CD4-positive, alpha-beta T cell treated with Interleukin-15 for 4 hours (primary cell): ENCODE measurements at places on chromosomes 1 and 21.

DNA sequence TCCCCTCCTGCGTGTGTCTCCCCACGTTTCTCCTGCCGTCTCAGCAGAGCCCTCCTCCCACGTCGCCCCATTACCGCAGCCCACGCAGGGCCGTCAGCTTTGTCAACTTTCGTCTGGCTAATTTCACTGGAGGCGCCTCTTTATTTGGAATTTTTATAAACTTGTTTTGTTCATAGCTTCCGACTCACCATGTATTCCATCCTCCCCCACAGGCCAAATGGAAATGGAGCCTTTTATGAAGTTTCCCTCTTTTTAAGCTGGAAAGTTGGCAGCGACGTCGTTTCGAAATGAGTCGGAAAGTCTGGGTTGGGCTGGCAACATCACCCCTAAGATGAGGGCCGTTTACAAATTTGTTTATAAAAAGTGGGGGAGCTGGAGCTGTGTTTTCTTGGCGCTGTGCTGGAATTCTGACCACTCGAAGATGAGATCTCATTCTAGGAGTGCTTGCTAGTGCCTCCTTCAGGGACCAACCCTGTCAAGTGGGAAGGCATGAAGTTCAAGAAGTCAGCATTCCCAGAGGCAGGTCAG is 23.7 kb upstream of the SLC45A1 start:
- no peak for DNase-seq

DNA sequence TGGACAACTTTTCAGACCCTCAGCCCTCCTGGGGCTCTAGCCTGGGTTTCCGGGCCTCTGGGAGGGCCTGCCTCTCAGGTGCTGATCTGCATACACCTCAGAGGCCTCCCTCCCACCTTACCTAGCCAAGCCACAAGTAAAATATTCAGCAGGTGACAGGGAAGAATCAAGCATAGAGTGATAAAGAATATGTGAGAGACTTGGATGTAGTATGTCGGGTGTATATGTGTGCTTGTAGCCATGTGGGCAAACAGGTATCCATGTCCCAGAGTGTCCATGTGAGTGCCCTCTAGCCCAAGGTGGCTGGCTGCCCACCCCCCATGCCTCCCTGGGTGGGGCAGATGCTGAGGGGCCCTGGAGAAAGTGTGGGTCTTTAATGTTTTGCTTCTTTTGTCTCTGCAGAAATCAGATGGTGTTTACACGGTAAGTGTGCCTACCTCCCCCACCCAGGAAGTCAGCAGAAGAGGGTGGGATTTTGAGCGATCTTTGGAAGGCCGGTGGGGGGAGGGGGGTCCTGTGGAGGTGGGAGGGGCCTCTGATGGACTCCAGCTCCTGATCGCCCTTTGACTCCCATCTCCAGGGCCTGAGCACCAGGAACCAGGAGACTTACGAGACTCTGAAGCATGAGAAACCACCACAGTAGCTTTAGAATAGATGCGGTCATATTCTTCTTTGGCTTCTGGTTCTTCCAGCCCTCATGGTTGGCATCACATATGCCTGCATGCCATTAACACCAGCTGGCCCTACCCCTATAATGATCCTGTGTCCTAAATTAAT is 3.4 kb downstream of the FCER1G start:
- no peak for DNase-seq

DNA sequence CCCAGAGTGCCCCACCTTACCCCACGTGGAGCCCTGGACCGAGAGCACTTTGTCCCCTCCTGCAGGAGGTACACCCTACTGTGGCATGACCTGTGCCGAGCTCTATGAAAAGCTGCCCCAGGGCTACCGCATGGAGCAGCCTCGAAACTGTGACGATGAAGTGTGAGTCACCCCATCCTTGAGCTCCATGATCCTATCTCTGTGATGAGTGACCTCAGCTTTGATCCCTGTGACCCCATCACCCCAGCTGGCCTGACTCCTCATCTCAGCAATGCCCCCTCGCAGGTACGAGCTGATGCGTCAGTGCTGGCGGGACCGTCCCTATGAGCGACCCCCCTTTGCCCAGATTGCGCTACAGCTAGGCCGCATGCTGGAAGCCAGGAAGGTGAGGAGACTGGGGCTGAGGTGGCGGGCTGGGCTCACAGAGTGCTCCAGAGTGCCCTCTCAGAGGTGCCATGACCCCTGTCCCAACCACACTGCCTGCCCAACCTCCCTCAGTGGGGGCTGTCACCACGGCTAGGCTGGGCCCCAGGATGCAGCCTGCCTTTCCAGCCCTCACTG is 16.2 kb upstream of the MPL start:
- DNase-seq = no peak

GRCh38 chr1:4762146-4762545 is 107.7 kb downstream of the AJAP1 start:
- no peak for DNase-seq

GRCh38 chr21:43993420-43993934 is 18.6 kb upstream of the TRAPPC10 start:
- DNase-seq = no peak

DNA sequence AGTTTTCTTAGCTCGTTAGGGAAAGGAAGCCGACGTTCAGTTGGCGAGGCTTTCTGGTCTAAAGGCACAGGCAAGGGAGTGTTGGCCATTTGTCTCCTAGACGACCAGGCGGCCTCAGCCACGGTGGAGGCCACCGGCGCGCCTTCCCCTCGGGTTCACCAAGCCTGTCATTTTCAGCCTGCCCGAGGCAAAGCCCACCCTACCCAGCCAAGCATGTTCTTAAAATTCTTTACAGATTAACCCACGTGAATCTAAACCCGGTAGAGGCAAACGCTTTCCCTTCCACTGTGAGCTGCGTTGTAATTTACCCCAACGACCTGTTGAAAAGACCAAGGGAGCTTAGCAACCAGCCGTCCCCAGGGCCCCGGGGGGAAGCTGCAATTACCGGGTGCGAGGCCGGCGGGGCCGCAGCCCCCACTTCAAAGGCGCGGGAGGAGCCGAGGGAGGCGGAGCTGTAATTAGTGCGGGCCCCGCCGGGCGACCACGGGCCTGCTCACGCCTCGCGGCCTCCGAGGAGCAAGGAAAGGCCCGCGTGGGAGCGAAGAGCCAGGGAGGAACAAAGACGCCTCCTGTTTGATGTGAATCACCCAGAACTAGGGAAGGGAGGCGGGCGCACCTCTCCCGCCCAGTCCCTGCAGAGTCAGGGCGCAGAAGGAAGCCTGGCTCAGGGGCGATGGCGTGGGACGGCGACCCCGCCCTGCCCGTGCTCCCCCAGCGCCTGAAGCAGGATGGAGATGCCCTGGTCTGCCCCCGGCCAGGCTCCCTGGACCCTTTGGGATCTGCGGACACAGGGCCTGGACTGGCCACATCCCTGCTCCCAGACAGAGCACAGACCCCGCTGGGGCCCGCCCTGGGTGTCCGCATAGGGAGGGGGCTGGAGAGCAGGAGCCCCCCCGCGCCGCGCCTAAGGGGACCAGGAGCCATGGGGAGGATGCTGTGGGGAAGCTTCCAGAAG is 12.1 kb upstream of the TSPEAR start:
- DNase-seq = no peak

DNA sequence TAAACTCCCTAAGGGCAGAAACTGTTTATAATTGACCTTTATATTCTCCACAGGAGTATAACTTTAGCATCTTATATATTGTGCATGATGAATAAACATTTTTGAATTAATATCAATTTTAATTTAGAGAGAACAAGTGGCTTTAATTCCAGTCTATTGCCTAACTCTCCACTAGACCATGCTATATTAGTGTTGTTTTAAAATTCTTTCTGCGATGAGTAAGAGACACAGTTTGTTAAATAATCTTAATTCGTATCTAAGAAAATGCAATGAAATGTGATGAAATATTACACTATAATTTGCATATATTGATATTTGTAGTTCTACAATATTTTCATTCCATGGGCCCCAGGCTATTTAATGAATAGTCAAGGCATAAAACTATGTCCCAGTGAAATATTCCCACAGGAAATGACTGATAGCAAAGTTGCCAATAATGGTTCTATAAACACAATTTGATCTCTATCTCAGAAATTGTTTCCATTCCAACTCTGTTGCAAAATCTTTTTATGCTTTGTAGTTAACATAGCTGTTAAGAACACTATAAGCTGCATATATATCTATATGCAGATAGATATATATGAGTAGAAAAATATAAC is 2.9 kb upstream of the SYDE2 start:
- no peak for DNase-seq

DNA sequence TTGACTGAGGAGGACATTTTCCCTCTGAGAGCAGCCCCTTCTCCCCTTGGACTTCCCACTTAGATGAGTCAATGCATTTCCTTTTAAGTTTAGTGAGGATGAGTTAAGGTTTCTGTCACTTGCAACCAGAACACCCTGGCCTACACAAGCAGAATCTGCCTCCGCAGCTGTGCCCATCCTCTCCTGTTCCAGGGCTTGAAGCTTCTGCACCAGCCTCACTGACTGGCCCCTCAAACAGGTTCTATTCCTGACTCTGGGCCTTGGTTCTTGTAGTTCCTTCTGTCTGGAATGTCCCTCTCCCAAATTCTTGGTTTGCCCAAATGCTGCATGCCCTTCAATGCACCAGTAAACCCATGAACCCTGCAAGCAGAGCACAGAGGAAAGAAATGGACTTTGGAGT is 394.4 kb downstream of the PTPRU start:
- DNase-seq = no peak

- DNase-seq = no peak
These were observed 383.0 kb upstream of the PTBP2 start for GRCh38 chr1:96338622-96339021.

DNA sequence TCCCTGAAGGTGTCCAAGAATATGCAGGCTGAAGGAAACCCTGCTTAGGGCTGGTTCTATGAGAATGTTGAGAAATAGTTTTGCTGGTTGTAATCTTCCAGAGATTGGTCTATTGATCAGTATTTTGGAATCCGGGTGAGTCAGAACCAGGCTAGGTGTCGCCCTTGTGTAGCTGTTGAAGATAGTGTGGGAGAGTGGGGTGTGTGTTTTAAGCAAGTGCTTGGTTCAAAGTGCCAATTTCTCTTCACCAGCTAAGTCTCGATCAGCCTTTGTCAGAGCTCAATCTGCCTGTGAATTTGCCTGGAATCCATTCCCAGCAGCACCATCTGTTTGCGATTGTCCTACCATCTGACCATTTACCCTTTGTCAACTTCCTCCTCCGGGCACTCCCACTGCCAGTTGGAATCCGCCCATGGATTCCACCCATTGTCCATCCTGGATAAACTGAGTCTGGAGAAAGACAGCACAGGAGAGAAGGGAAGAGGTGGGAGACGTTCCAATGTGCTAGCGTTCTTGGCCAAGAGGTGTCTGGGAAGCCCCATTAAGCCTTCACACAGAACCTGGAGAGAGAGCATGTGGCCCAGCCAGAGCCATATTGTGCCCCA is 59.4 kb upstream of the CYP2J2 start:
- no peak for DNase-seq

- no peak for DNase-seq
These were observed 233.5 kb downstream of the TRABD2B start for GRCh38 chr1:47763591-47764171.

DNA sequence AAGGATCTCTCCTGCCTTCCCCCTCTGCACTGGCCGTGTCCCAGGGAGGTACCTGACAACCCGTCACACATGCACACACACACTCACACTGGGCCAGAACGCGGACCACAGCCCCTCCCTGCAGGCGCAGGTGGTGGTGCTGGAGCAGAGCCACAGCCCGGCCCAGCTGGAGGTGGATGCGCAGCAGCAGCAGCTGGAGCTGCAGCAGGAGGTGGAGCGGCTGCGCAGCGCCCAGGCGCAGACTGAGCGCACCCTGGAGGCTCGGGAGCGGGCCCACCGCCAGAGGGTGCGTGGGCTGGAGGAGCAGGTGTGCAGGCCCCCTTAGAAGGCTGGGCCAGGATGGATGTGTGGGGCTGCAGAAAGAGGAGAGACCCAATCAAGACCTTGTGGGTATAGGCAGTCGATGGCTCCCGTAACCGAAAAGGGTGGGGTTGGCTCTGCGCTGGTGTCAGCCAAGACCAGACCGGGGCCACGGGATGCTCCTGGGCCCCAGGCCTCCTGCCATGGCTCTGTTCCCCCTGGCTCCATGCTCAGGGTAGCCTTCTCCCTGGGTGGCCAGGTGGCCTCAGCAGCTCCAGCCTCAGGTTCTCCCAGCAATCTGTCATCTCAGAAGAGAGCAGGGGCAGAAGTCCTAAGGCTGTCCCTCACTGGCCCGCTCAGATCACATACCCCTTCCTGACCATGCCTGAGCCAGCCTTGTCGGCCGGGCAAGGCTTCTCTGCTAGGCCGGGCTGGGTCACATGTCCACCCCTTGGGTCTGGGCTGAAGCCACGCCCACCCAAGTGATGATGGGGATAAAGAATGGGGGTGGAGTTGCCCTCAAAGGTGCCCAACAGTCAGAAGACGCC is 8.9 kb downstream of the MFAP2 start:
- no peak for DNase-seq

GRCh38 chr1:90579212-90579802 is 137.8 kb downstream of the BARHL2 start:
- peak; percentile 38 for DNase-seq

DNA sequence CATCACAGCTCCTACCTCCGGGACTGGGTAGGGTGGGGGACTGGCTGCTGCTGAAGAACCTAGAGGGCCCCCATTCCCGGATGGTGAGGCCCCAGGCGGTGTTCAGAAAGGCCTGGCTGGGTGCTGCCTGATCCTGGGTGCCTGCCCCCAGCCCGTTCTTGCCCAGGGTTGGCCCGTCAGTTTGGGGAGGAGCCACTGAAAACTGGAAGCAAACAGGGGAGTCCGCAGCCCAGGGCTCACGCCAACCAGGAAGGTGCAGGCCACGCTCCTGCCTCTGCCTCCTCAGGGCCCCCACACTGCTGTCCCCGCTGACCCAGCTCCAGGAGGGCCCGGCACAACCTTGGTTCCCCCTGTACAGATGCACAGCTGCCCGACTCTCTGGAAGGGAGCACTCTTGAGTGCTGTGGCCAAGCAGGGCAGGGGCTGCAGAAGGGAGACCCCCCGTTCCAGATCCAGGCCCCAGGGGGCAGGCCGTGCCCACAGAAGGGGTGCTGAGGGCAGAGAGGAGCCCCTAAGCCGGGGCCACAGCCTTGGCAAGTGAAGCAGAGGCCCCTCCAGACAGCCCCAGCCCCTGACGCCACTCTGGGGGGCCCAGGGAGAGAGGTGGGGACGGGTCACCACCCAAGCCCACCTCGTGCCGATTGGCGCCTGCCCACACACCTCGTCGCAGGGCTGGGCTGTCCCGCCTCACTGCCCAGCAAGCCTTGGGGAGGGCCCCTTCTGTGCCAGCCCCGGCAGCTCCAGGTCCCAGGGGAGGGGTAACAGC is 5.5 kb downstream of the C1QTNF12 start:
- no peak for DNase-seq

- DNase-seq = no peak
These were observed at the start of gene MPL for GRCh38 chr1:43337588-43337987. Gene MPL, plus strand, starts transcription at chr1:43337818. Its CDS starts 31 bp downstream, at chr1:43337849.

- no peak for DNase-seq
These were observed 43.9 kb downstream of the SUSD4 start for GRCh38 chr1:223319905-223320580.

- DNase-seq = no peak
These were observed 45.4 kb upstream of the ATP1B1 start for GRCh38 chr1:169060919-169061639.

- no peak for DNase-seq
These were observed 1.1 kb upstream of the ZNF496 start for GRCh38 chr1:247332623-247333361.

DNA sequence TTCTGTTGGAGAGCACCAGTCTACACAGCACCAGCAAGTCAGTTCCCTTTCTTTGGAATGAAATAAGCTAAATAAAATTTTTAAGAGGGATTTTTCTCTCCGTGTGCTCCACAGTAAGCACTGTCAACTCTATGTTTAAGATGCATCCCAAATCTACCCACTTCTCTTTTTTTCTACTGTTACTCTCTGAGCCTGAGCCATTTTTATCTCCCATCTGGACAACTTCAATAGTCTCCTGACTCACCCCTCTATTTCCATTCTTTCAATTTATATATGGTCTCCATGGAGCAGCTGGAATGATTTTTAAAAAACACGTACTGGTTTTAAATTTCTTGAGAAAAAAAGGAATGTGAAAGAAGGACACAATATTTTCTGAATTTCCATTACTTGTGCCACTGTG is 24.7 kb upstream of the CCT8 start:
- no peak for DNase-seq
